Fibroblast of mammary gland (primary cell): ENCODE measurements at places on chromosomes 1 and 21.
A peak's percentile ranks its signal among the peaks of the same experiment; 100 is the strongest.

GRCh38 chr1:91803847-91804545 lies 82.0 kb downstream of the TGFBR3 start:
- peak; percentile 58 for DNase-seq

GRCh38 chr21:31665397-31665796 lies 5.9 kb downstream of the SOD1 start:
- DNase-seq, result peak; percentile 50

- DNase-seq, result no peak
Observed at GRCh38 chr1:50702395-50702794, 257.7 kb downstream of the FAF1 start.

- no peak for DNase-seq
Observed at GRCh38 chr21:18986197-18986596, 582.6 kb upstream of the TMPRSS15 start.

DNA sequence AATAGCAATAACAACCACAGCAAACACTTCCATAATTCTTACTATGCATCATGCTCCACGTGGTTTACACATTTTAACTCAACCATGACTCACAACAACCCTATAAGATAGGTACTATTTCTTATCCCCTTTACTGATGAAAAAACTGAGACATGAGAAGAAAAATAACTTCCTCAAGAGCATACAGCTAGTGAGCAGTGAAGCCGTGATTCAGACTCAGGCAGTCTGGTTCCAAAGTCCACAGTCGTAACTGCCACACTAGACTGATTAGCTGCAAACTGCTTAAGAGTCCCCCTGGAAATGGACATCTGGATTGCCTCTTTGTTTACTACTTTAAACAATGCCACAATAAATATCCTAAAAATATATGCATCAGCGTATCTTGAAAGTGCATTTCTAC lies 55.7 kb downstream of the PLD5 start:
- peak; percentile 52 for DNase-seq

GRCh38 chr1:159214149-159214760 lies 9.6 kb downstream of the ACKR1 start:
- DNase-seq, result peak; percentile 43

DNA sequence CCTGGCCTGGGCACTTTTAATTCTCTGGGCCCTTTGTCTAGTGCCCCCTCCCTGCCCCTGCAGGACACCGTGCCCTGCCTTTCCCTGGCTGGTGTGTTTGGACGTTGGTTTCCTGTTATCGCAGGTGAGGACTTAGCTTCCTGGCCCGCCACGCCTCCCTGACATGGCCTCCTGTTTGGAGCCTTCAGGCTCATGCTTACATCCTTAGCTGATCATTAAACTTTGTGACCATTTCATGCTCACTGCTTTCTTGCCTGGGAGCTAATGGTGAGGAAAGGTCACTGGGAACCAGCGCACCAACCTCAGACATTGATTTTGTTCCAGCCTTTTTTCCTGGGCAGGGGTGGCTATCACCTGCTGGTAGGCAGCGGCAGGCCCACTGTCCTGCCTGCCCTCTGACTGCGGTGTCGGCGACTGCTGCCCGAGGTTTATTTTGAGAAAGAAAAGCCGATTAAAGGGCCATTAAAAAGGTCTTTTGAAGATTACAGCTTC lies 3.7 kb downstream of the PFKL start:
- no peak for DNase-seq

DNA sequence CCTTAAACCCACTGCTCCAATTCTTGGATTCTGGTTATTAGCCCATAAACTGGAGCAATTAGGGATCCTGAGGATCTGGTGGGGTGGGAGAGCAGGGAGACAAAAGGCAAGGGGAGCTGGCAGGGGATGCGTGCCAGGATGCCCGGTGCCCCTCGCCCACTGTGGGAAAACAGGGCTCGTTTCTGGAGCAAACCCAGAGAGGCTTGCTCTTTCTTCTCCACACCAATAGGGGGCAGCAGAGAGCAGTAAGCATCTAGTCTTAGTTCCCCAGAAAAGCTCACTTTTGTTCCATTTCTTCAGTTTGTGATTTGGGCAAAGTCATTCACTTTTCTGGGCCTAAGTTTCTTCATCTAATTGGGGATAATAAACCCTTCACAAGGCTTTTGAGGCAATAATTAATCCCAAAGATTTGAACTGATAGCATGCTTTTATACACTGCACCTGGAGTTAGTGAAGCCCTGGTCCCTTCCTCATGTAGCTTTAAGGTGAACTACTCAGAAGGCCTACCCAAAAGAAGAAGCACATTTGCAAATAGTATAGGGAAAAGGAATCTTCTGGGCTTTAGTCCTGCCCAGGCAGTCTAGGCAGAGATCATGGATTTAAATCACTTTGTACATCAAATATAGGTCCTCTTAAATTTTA lies 160.6 kb upstream of the USP24 start:
- peak; percentile 70 for DNase-seq

GRCh38 chr1:15760520-15761211 lies 2.1 kb downstream of the FBLIM1 start:
- peak; percentile 85 for DNase-seq

GRCh38 chr1:150383631-150384324 lies 19.8 kb downstream of the RPRD2 start:
- no peak for DNase-seq

DNA sequence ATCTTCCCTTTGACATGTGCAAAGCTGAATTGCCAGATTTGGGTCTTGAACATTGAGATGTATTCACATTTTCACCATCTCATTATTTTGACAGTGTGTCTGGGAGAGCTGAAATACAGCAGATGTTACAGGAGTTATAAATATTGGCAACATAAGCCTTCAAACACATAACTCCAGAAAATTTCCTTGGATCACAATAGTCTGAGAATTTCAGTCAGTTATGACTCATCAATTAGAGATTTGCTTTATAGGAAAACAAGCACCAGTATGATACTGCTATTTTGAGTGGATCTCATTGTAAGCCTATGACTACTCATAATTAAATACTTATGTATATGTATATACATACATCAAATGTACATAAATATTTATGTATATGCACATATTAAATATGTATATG lies 1171.8 kb downstream of the AMY1C start:
- no peak for DNase-seq

GRCh38 chr1:66930823-66931174 lies 6.0 kb downstream of the MIER1 start:
- DNase-seq, result no peak

- no peak for DNase-seq
Observed at GRCh38 chr1:177080564-177080963, 83.9 kb downstream of the ASTN1 start.

DNA sequence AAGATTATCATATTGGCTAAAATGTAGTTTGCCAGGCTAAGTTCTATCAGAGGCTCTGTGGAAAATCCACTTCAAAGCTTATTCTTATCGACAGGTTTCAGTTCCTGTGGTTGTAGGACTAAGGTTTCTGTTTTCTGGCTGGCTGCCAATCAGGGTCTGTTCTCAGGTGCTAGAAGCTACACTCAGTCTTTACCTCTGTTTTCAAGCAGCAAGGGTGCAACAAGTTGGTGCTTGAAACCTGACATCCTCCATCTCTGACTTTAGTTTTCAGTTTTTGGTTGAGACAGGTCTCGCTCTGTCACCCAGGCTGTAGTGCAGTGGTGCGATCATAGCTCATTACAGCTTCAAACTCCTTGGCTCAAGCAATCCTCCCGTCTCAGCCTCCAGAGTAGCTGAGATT lies 15.3 kb upstream of the TMCO2 start:
- DNase-seq, result no peak

GRCh38 chr1:106912131-106912530 lies 144.3 kb upstream of the PRMT6 start:
- DNase-seq, result peak; percentile 38

- DNase-seq, result no peak
Observed at GRCh38 chr1:182646739-182647138, 37.6 kb downstream of the RGS8 start.

DNA sequence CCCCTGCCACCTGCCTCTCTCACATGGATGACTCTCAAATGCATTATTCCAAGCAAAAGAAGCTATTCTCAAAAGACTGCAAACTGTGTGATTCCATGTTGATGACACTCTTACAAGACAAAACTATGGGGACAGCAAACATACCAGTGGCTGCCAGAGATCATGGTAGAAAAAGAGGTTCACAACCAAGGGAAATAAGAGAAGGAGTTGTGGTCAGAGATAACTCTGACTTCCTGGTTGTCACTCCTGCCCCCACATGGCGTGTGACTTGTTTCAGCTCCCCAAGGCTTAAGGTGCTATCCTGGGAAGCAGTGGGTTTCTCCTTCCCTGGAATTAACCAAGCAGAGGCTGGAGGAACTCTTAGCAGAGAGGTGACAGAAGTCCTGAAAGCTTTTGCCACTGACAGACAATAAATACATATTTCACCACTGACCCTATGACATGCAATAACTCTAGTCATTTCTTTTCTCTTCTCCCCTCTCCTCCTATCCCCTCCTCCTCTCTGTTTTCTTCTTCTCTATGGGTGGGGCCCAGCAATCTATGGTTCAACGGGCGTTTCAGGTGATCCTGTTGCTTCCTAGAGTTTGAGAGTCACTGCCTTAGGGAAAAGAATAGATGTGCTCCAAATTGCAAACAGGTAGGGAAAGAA lies 185.1 kb downstream of the FCRL5 start:
- no peak for DNase-seq

GRCh38 chr1:96011606-96012005 lies 710.0 kb upstream of the PTBP2 start:
- DNase-seq, result no peak

DNA sequence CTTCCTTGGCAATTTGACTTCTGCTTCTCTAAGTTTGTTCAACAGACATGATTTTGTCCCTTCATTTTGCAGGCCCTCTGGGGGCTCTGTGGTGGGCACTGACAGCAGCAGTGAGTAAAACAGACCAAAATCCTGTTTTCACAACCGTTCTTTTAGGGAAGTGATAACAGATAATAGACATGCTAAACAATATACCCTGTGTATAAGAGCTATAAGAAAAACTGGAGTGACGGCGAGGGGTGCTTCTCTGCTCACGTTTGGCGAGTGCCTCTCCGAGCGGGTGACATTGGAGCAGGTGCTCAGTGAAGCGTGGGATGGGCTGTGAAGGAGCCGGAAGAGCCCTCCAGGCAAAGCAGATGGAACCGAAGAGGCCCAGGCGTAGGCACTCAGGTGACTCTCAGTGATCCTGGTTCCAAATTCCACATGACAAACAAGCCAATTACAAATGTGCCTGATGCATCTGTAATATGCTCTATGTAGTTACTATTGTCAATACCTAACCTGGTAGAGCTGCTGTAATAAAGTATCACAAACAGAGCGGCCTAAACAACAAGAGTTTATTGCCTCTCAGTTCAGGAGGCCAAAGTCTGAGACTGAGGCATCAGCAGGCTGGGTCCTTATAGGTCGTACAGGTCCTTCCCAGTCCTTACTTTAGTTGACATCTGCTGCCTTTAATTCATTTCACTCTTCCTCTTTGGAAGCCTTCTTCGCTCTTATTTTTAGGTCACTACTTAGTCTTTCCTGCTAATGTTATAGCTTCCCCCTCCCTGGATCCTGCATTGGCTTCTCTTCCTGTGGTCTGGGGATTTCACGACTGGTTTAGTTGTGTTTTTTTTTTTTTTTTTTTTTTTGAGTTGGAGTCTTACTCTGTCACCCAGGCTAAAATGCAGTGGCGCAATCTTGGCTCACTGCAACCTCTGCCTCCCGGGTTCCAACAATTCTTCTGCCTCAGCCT lies 20.1 kb downstream of the OR2B11 start:
- no peak for DNase-seq

DNA sequence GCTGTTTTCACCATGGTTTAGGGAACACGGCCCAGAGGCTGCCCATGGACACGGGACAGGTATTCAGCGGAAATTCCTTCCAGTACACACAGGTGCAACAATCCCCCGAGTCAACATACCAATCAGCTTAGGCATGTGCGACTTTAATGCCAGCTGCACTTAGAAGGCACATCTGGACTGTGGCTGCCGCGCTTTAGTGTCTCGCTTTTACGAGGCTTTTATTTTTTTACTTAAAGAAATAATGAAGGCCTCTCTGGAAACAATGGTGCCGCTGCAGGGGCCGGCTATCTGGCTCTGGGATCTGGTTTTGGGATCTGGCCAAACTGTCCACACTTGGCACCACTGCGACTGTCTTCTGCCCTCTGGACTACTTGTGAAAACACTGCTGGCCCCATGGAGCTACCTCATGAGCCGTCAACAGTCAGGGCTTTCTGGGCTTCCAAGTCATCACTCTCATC lies 55.5 kb downstream of the SLC66A1 start:
- DNase-seq, result no peak

DNA sequence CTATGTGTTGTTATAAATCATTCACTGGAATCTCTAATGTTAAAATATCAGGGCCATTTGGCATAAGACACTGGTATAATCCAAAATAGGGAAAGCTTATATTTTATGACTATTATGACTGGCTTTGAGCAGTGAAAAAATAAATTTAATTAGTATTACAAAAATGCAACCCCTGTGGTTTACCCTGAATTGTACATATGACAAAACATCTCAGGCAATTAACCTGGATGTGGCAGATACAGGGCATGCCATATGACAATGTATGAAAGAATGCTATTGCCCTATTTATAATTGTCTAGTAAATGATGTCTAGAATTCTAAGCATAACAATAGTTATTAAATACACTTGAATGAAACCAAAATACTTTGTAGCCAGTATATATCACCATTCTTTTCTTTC lies 532.5 kb upstream of the ADGRL4 start:
- DNase-seq, result no peak

DNA sequence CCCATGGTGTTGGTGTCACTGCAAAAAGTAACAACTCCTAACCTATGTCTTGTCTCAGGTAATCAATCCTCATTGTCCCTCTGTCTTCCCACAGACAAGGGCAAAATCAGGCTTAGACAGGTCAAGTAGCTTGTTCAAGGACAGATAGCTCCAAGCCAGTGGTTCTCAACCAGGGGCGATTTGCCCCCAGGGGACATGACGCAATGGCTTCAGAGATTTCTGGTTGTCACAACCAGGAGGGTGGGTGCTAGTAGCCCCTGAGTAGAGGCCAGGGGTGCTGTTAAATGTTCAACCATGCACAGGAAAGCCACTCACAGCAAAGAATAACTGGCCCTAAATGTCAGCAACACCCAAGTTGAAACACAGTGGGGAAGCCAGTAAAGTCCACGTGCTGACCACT lies 178.9 kb downstream of the RUNX1 start:
- no peak for DNase-seq

GRCh38 chr1:9886092-9886742 lies 23.9 kb downstream of the CTNNBIP1 start:
- no peak for DNase-seq

DNA sequence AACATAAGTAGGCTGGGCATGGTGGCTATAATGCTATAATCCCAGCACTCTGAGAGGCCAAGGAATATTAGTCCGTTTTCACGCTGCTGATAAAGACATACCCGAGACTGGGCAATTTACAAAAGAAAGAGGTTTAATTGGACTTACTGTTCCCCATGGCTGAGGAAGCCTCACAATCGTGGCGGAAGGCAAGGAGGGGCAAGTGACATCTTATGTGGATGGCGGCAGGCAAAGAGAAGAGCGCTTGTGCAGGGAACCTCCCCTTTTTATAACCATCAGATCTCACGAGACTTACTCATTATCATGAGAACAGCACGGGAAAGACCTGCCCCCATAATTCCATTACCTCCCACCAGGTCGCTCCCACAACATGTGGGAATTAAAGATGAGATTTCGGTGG lies 28.5 kb downstream of the PTGFRN start:
- DNase-seq, result no peak

GRCh38 chr1:36784147-36784859 lies 250.0 kb downstream of the GRIK3 start:
- DNase-seq, result no peak
